ENCODE measurements at places on chromosomes 2 and 18. TPM values are rescaled to one million over a fixed set of nuclear protein-coding genes. Genes with fewer than 3 reads are reported as not detected.

DNA sequence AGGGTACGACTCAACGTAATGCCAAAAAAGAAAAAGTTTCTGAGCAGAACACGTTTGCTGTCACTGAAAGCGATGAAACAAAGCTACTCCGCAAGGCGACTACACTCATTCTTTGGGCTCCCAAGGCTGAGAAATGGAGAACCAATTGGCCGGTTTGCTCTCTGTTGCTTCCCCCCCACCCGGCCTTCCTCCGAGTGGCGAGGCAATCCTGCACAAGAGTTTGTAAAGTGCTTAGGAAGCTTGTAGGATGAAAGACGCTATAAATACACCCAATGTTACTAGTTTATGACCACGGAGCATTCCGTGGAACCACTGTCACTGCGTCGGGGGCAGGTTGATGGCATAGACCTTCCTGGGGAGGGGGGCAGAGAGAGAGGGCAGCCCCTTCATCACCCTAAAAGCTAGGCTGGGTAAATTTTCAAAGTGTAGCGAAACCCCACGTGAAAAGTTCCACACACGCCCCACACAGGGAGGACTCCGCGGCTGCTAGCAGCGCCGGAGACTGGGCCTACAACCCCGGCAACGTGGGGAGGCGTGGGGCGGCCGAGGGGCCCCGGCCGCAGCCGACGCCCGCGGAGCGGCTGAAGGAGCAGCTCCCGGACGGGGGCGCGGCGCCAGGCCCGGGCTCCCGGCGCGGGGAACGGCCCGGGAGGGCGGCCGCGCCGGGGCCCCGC lies 915 bp downstream of the CUL3 start:
- peak; percentile 20 for DNase-seq

DNA sequence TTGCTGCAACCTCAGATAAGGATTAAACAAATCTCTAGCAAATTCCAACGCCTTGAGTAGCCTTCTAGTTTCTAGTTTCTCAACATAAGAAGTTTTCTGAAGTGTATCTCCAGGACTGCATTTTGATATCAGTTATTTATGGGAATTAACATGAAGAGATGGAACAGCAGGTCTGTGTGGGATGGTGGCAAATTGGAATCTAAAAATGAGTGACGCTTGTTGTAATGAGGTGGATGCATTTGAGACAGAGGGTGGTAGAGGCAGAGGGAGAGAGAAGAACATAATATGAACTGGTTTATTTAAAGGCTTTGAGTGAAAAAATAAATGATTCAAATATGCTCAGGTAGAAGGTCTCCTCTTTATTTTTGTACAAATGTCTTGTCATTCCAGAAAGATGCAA lies 446.8 kb upstream of the GCFC2 start:
- DNase-seq, result no peak

The ABCB11 gene
- total RNA-seq, result under 0.01 TPM

DNA sequence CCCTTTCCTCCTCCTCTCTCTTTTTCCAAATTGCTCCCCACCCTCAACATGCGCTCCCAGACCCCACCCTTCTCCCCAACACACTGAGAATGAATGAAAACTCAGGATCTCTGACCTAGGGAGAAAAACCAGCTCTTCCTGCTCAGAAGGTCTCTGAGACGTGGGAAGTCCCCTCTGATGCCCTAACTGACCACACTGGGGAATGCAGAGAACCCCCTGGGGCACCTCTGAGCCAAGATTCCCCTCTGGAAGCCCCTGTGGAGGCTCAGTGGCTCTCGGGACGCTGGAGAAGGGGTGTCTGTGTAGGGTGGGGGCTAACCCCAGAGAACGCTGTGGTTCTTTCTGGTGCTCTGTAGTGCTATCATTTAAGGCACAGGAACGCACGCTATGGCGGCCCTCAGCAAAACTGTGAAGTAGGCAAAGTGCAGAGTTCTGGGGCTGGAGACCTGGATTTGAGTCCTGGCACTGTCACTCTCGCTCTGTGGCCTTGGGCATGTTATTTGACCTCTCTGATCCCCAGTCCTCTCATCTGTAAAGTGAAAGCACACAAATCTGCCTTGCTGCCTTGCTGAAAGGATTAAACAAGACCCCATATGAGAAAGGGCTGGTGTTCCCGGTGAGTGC lies 17.1 kb downstream of the ATOH8 start:
- DNase-seq, result no peak
